Heart right ventricle (tissue), 16 donors: ENCODE measurements at places on chromosomes 11 and 22. TPM values are rescaled to one million over a fixed set of nuclear protein-coding genes. Genes with fewer than 3 reads are reported as not detected.

DNA sequence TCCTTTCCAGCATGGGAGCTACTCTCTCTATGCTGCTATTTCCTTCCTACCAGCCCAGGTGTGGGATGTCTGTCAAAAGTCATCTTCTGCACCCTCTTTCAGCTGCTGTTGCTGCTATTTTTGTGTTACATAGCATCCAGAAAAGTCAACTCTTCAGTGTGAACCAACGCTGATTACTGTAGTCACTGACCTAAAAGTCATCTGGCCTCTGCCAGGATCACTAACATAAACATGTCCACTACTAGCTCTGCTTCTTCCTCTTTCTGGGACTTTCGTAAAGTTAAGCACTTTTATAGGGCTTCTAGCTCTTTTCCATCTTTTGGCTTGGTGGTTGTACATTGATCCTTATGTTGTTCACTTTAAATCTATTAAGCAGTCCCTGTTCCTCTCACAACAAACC lies 90.2 kb upstream of the CARD18 start:
- DNase-seq = no peak

Gene EIF3F
- 150 TPM for total RNA-seq

- no peak for DNase-seq
Observed at GRCh38 chr11:33445761-33446161, 188.6 kb downstream of the HIPK3 start.

DNA sequence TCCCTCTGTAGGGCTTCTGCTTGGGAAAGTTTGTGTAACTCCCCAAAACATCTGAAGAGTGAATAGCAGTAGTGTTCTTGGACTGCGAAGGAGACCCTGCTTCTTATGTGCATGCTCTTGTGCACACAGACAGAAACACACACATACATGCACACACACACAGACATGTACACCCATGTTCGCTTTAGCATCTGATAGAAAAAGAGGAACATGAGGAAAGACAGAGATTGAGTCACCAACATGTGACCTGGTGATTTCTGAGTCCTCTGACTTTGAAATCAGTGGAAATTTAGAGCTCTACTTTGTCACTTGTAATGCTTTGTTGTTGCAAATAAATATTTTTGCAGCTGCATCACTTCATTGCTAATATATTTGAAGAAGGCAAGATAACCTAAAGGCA lies 23.8 kb downstream of the CD44 start:
- DNase-seq = no peak

- DNase-seq = no peak
Observed at GRCh38 chr11:10017911-10018310, 276.1 kb downstream of the SBF2 start.

DNA sequence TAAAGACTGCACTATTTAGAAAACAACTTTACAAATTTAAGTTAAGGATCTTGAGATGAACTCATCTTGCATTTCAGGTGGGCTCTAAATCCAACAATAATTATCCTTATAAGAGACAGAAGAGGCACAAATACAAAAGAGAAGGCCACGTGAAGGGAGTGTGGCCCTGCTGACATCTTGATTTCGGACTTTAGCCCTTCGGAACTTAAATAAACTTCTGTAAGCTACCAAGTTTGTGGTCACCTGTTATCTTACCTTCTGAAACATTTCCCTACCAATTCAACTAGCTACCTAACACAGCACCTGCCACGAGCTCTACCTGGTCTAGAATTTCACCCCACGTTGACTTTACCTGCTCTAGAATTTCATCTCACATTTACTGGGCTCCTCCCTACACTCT lies 42.9 kb upstream of the ARHGAP32 start:
- no peak for DNase-seq

DNA sequence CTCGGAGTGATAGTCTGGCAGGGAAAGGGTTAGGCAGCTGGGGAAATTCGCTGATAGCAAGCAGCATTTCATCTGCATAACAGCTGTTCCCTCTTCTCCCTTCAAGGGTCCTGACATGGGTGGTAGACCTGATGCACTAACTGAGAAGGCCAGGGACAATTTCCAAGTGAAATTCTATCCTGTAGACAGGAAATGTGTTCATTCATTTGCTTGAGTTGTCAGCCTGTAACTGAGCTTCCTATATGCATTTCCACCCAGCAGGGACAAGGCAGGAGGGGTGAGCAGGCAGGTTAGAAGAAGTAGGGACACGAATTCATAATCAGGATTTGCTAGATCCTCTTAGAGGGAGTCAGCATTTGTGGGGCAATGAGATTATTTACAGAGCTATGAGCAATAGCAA lies 154.3 kb upstream of the NCAM1 start:
- no peak for DNase-seq

GRCh38 chr11:76656571-76657081 lies 13.9 kb downstream of the LRRC32 start:
- DNase-seq = no peak

- no peak for DNase-seq
Observed at GRCh38 chr22:24087071-24087795, 76.1 kb downstream of the CABIN1 start.

Gene MAJIN
- not detected for total RNA-seq

- DNase-seq = no peak
Observed at GRCh38 chr11:83035070-83035854, 36.4 kb downstream of the RAB30 start.

Gene PTGDR2
- total RNA-seq = 1.2 TPM

DNA sequence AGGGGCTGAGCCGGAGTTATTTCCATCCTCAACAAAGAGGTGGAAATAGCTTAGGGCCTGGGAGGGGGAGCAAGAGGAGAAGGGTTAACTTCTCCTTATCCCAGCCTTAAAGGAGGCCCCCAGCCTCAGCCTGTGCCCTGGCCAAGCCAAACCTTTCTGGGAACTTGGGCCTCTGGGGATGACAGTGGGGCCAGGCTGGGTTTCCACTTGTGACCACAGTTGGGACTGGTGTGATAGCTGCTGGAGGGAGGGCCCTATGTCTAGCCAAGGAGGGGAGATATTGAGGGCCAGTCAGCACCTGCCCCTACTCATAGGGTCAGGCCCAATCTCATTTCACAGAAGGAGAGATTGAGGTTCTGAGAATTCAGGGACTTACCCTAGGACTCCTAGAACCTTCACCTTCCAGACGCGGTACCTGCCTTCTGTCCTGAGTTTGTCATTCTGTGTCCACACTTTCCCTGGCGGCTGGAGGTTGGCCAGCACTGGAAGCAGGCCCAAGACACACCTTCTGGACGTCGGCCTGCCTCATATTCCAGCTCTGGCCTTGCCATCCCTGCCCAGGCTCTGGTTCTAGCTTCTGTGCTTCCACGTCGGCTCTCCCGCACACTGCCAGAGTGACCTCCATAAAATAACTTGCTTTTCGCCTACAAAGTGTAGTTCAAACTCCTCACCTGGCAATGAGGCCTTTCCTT lies 3.1 kb downstream of the RELT start:
- DNase-seq = peak; percentile 56

- DNase-seq = no peak
Observed at GRCh38 chr11:113506893-113507292, 31.7 kb upstream of the DRD2 start.

- DNase-seq = peak; percentile 59
Observed at GRCh38 chr22:49826603-49827270, 936 bp downstream of the BRD1 start.

DNA sequence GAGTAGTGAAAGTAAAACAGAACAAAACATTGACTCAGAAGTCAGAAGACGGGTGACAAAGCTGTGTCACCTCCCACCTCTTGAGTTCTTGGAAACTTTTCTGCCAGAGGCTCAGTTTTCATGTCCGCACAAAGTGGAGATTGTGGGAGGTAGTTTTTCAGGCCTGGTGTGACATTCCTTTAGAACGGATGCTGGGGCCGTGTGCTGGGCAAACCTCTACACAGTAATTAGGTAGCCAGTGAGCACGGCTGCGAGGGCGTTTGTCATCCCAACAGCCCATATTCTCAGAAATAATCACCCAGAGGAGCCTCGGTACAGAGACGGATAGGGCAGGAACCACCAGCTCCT lies 1054.4 kb downstream of the TBC1D22A start:
- DNase-seq = no peak

DNA sequence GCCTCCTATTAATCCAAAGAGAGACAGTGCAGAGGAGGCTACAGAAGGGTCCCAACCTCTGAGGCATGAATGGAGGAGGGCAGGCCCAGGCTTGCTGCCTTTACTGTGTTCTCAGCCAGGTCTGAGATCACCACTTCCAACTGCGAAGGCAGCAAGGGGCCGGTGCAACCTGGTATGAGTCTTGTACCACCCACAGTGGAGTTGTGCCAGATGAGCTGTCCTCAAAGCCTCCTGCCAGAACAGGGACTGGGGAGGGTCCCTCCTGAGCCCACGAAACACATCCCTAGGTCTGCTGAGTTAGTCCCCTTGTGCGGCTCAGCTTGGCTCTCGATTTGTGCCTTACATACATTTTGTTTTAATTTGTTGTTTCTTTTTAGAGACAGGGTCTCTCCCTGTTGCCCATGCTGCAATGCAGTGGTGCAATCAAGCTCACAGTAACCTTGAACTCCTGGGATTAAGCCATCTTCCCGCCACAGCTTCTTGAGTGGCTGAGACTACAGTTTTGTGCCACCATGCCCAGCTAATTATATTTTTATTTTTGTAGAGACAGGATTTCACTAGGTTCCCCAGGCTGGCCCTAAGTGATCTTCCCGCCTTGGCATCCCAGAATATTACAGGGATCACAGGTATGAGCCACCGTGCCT lies 9.3 kb downstream of the MIF start:
- DNase-seq = no peak

DNA sequence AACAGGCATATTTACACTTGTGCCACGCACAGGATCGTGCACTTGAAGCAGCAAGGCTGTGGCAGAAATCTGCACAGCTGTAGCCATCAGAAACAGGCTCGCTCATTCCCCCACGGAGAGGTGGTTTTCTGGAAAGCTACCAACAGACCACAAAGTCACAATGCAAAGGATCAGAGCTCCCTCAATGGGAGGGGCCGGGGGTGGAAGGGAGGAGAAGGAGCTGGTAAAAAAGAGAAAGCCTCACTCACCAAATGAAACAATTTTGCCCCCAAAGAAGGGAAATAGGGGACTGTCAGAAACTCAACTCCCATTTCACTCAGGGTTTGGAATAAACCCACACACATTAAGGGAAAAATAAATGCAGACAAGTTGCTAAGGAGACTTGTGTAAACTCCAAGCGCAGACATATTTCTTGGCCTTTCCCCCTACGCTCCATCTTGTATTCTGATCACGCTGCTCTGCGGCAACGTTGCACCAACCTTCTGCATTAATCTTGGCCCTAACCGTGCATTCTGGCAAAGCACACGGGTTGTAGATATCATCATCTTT lies 43.2 kb upstream of the BLID start:
- DNase-seq = no peak
